ENCODE measurements at places on chromosomes 11 and 22.

GRCh38 chr11:10072841-10073240, 221.2 kb downstream of the SBF2 start:
- no peak for DNase-seq

DNA sequence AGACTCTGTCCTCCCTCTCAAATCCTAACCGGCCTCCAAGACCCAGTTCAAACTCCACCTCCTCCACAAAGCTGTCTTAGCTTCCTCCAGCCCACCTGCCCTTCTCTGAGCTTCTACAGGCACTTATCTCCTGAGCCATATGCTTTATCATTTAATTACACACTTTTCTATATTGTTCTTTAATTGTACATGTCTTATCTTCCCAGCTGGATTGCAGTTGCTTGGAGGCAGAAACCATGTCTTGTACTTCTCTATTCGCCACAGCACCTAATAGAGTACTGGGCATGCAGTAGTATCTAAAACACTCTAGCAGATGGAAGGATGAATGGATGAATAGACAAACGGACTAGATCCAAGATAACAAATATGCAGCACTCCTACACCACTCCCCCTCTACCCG, 11.3 kb downstream of the TRIM29 start:
- no peak for DNase-seq

- no peak for DNase-seq
These were observed 85.9 kb downstream of the SBF2 start for GRCh38 chr11:10208131-10208575.

GRCh38 chr11:121688860-121689614, 236.3 kb upstream of the SORL1-AS1 start:
- no peak for DNase-seq

GRCh38 chr11:12775955-12776354, 101.7 kb downstream of the TEAD1 start:
- DNase-seq: no peak

DNA sequence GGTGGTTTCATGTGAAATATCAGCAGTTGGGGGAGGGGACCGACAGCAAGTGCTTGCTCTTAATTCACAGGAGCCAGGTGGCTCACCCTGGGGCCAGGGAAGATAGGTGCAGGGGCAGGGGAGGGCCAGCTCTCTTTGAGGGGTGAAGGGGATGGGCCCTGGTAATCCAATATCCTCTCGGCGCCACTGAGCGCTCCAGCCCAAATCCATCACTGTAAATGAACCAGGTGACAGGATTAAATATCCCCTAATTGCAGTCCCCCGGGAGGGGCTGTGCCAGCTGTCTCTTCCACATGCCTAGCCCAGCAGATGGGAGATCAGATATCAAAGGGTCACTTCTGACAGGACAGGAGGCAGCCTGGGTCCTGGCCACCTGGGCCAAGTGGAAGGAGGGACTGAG, 531.8 kb upstream of the CADM1 start:
- no peak for DNase-seq

DNA sequence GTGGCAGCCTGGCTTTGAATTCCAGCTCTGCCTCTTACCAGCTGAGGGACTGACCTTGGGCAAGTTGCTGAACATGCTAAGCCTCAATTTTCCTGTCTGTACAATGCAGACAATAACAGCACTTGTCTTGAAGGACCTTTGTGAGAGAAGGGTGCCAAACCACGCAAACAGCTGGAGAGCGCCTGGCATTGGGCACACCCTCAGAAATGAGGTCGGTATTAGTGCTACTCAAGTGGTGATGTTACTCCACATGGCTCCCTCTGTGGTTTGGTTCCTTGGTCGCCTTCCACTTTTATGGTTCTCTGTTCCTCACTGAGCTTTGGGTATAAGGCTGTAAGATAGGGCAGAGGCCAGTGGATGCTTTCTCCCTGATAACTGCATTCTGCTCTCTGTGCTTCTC, 8.2 kb downstream of the UBASH3B start:
- no peak for DNase-seq

Data from stimulated activated effector memory CD8-positive, alpha-beta T cell treated with anti-CD3 and anti-CD28 coated beads, Interleukin-12 subunit alpha, Interleukin-12 subunit beta, amount 100 ng/mL, for 72 hours (primary cell).